Astrocyte (in vitro differentiated cells and primary cell): ENCODE measurements at places on chromosomes 1 and 21.

DNA sequence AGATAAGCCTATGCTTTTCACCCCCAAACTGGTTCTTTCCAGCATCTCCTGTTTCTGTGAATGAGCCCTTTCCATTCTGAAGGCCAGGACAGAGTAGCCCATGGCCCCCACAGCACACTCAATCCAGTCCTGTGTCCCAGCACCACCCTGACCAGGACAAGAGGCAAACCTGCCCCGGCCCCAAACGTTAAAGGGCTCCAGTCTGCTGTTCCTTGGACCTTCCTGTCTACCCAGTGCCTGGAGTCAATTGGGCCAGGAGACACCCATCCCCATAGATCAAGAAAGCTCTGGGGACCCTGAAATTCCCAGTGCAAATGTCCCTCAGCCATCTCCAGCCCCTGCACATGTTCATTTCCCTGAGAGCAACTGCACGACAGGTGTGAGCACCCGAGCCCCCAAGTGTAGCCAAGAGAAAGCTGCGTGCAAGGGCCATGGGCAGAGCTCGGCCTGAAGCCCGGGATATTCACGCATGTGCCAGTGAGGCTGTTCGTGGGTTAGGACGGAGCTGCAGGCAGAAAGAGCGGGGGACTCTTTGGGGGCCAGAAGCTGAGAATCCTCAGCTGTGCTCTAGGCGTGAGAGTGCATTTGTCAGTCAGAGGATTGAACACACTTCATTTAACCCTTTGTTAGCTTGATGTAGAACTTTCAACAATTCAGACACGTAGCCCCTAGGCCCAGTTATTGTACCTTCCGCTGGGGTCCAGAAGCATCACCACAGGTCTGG, 4.2 kb upstream of the RIPK4 start:
- H3K4me1 ChIP-seq = peaks cover 21% of the 10 kb centered on the region
- no peak overlapping the region for H3K4me3 ChIP-seq
- peaks cover 38% of the 10 kb centered on the region for H3K27me3 ChIP-seq
- H3K36me3 ChIP-seq = no peaks in the 10 kb centered on the region
- no peak for DNase-seq

DNA sequence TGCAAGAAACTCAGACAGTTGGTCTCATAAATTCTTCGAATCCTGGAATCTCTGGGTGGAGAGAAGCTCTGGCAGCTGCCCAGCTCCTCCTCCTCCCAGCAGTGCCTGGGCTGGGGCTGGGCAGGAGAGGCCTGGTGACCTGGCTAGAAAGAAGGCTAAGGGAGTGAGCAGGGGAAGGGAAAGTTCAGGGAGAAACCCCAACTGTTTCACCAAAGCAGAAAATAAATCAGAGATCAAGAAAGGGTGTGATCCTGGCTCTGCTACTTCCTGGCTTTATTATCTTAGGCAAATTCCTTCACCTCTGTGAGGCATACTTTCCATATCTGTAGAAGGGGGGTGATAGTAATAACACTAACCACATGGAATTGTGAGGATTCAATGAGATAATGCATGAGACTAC, 8.8 kb upstream of the COL16A1 start:
- H3K4me1 ChIP-seq = peaks cover 65% of the 10 kb centered on the region
- no peak overlapping the region for H3K4me3 ChIP-seq
- H3K27me3 ChIP-seq = no peaks in the 10 kb centered on the region
- peak; percentile 96 for DNase-seq

GRCh38 chr1:240254006-240254405, 162.3 kb downstream of the FMN2 start:
- no peak for DNase-seq
- no peak overlapping the region for H3K4me3 ChIP-seq
- H3K27me3 ChIP-seq = no peaks in the 10 kb centered on the region

- H3K27ac ChIP-seq = peak overlapping the region; percentile 58
- no peaks in the 10 kb centered on the region for H3K27me3 ChIP-seq
- peaks cover 35% of the 10 kb centered on the region for H3K4me1 ChIP-seq
- H3K4me3 ChIP-seq = no peak overlapping the region
- no peaks in the 10 kb centered on the region for H3K36me3 ChIP-seq
These were observed 6.2 kb downstream of the NECTIN4 start for GRCh38 chr1:161082996-161083747.
